ENCODE measurements at places on chromosomes 12 and 14. TPM values are rescaled to one million over a fixed set of nuclear protein-coding genes. Genes with fewer than 3 reads are reported as not detected.

GRCh38 chr12:89327486-89328094, 24.7 kb downstream of the DUSP6 start:
- no peak for DNase-seq

DNA sequence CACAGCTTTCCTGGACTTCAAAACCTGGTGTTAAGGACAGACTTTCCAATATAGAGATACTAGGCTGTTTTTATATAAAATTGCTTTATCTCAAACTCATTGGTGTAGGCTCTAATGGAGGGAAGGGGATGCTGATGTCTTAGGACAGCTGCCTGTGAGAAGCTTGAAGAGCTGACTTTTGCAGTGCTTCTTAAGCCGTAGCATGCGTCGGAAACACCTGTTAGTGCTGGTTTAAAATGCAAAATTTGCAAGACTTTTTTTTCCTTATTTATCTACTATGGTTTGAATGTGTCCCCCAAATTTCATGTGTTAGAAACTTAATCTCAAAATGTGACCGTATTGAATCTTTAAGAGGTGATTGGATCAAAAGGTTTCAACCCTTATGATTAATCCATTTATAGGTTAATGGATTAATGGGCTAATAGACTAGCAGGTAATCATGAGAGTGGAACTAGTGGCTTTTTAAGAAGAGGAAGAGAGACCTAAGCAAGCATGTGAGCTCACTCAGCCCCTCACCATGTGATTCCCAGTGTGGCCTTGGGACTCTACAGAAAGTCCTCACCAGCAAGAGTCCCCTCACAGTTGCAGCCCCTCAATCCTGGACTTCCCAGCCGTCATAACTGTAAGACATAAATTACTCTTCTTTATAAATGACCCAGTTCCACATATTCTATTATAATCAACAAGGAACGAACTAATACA, 60.9 kb upstream of the FUT8 start:
- no peak for DNase-seq

GRCh38 chr12:104749545-104749944, 208.5 kb downstream of the SLC41A2 start:
- DNase-seq: no peak

- DNase-seq: no peak
These were observed 159.8 kb downstream of the DPY19L2 start for GRCh38 chr12:63508543-63508942.

GRCh38 chr14:86217523-86217922, 687.6 kb downstream of the FLRT2 start:
- no peak for DNase-seq

- peak; percentile 60 for DNase-seq
These were observed 111.2 kb downstream of the MYRFL start for GRCh38 chr12:69936214-69936731.

Gene MIP
- not detected for total RNA-seq

Data from lower lobe of right lung (tissue), 2 donors.